Activated CD8-positive, alpha-beta memory T cell treated with anti-CD3 and anti-CD28 coated beads for 1 hour (primary cell): ENCODE measurements at places on chromosomes 11 and 22.

- no peak for DNase-seq
Observed at GRCh38 chr22:31363885-31364465, 17.8 kb upstream of the PATZ1 start.

DNA sequence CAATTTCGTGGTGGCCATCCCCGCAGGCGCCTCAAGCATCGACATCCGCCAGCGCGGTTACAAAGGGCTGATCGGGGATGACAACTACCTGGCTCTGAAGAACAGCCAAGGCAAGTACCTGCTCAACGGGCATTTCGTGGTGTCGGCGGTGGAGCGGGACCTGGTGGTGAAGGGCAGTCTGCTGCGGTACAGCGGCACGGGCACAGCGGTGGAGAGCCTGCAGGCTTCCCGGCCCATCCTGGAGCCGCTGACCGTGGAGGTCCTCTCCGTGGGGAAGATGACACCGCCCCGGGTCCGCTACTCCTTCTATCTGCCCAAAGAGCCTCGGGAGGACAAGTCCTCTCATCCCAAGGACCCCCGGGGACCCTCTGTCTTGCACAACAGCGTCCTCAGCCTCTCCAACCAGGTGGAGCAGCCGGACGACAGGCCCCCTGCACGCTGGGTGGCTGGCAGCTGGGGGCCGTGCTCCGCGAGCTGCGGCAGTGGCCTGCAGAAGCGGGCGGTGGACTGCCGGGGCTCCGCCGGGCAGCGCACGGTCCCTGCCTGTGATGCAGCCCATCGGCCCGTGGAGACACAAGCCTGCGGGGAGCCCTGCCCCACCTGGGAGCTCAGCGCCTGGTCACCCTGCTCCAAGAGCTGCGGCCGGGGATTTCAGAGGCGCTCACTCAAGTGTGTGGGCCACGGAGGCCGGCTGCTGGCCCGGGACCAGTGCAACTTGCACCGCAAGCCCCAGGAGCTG, 24.8 kb downstream of the ADAMTS15 start:
- DNase-seq: no peak

- DNase-seq: no peak
Observed at GRCh38 chr11:12090061-12090591, 20.3 kb upstream of the MICAL2 start.

DNA sequence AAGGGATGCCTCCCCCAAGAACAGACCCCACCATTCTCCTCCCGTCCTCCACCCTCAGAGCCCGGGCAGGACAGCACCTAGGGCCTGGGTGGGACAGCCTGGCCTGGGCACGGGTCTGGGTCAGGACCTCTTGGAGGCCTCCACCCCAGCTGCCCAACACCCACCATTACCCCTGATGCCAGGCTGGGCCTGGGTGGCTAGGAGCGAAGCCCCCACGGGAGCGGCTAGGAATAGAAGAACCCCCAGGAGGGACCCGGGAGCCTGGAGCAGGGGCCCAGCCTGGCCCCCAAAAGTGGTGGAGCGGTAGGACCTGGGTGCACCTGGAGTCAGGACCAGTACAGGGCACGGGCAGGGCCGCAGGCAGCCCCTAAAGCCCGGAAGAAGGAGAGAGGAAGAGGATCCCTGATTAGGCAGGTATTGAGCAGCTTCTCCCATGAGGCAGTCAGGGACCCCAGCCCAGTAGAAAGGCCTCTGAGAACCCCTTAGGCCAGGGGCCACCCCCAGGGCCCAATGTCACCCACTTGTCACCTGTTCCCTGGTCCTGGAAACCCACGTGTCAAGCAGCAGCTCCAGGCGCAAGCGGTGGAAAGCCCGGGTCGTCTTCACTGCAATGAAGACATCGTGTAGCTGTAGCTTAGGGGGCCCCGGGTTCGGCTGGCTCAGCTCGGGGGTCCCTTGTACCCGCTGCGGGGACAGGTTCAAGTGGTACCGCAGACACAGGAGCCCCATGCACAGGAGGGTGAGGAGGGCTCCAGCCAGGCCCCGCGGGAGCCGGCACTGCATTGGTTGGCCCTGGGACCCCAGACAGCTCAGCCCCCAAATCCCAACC, 575 bp downstream of the MFNG start:
- no peak for DNase-seq

- DNase-seq: no peak
Observed at GRCh38 chr11:76885390-76886097, 24.8 kb downstream of the ACER3 start.

DNA sequence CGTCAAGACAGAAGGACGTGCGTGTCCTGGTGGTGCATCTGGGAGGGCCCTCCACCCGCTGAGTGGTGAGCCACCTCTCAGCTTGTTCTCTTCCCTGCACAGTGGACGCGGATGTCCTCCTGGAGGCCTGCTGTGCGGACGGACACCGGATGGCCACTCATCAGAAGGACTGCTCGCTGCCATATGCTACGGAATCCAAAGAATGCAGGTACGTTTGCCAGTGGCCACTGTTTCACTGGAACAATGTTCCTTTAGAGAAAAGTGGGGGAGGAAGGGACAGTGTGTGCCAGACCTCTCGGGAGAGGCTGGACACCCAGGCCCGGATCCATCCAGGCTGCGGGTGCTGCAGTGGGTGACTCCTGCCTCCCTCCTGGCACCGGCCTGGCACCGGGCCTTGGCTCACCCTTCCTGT, 15.9 kb downstream of the FBLN1 start:
- DNase-seq: no peak

DNA sequence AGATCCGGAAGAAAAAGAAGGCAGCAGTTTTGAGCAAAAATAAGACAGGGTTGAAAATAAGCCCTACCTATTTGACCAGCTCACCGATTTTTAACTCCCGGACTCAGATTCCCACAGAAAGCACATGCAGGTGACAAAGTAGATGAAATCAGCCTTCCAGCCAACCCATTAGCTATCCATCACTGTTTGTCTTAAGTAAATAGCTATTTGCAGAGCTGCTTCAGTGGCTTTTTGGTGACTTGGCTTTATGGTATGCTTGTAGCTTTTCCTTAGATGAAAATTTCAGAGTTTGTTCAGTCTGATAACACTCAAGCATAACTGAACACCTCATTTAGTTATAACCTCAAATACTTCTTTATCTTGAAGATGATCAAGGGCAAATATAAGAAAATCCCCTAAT, 192.6 kb downstream of the HIPK3 start:
- DNase-seq: no peak

DNA sequence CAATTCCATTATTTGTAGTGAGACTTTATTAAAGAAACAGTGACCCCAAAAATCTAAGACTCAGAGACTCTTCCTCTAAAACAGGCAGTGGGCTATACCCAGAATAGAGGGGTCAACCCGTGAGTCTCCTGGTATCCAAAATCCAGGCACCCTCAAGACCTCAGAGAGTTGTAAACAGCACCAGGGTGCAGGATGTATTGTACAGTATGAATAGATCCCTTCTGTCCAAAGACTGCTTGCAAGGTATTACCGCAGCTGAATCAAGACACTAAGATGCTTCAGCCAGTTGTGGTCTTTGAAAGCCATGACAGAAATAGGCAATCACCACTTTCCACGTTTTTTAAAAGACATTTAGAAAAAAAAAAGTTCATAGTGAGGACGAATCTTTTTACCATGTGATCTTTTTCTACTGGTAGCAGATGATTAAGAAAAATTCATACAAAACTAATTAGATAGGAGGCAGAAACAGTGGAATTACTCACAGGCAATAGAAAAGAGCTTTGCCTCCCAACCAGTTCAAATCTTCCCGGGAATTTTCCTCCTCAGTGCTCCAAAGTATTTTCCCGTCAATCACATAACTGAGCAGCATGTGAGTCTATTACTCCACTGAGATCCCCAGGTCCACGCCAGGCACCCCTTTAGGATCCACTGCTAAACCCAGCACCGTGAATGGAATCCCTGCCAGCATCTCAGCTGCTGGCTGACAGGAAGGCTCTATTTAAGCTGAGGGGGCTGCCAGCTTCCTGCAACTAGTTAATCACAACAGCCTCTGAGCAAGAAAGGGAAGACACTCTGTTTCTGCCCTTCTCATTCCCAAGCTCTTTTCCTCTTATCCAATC, 113.1 kb downstream of the ETS1 start:
- no peak for DNase-seq

GRCh38 chr22:23533328-23533762, 46.7 kb downstream of the IGLL1 start:
- no peak for DNase-seq

- peak; percentile 41 for DNase-seq
Observed at GRCh38 chr11:111378861-111379601, at the start of gene POU2AF1. Gene POU2AF1 (minus strand): TSS chr11:111379275. CDS start chr11:111379177, 98 bp downstream.

DNA sequence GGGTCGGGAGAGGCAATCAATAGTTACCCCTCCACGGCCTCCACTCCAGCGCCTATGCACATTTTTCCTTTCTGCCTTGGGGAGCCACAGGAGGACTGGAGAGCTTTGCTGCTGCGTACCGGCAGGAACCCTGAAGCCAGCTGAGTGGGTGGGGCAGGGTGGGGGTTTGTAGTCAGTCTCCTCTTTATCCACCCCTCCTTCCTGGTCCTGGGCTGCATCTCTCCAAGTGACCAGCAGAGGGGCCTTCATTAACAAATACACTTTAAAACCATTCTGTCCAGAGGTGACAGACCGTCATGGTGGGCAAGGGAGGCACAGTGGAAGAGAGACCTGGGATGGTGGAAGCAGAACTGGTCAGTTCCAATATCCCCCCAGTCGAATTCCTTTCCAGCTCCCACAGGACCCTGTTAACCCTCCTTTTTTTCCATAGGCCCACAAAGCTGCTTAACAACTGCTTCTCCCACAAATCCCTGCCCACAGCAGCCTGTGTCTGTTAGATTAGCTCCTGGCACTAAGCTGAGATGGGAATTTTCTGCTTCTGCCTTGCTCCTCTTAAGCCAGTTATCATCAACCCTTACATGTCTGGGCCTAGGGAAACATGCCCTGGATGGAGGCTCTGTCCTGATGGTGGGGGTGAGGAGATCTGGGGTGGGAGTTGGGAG, 3.9 kb upstream of the ABCG4 start:
- no peak for DNase-seq

DNA sequence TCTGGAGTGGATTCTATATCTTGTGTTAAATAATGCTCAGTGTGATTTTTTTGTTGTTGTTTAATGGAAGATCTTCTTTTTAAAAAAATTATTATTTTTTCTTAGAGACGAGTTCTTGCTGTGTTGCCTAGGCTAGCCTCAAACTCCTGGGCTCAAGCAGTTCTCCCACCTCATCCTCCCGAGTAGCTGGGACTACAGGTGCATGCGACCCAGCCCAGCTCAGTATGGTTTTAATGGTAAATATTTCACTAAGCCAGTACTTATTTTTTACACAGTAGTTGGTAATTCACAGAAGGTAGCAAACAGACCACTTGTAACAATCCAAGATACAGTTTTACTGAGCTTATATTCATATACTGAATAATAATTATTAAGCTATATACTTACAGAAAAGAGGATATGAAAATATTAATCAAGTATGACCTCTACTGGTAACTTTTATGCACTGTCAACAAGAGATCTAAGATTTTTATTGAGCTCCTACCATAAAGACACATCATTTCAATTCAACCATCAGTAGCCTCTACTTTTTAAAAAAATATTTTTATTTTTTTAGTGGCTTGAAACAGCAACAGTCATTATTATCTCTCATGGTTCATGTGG, 6.1 kb upstream of the CD59 start:
- DNase-seq: no peak

- no peak for DNase-seq
Observed at GRCh38 chr11:103397369-103397768, 288.1 kb downstream of the DYNC2H1 start.

- DNase-seq: no peak
Observed at GRCh38 chr22:24887260-24887659, 59.2 kb downstream of the LHFPL7 start.

DNA sequence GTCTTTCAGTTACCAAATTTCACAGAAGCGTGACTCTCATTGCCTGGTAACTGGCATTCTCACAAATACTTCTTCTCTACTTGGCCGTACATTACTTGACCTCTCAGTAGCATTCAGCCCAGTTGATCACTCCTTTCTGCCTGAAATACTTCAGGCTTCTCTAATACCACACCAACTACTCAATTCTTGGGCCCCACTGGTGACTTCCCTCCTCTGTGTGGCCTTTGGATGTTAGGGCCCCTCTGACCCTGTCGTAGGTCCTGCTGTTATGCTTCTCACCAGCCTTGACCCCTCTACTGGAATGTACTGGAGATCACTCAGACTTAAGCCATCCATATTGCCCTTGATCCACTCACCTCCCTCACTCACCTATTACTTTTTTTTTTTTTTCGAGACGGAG, 2.2 kb upstream of the EFCAB6 start:
- no peak for DNase-seq

DNA sequence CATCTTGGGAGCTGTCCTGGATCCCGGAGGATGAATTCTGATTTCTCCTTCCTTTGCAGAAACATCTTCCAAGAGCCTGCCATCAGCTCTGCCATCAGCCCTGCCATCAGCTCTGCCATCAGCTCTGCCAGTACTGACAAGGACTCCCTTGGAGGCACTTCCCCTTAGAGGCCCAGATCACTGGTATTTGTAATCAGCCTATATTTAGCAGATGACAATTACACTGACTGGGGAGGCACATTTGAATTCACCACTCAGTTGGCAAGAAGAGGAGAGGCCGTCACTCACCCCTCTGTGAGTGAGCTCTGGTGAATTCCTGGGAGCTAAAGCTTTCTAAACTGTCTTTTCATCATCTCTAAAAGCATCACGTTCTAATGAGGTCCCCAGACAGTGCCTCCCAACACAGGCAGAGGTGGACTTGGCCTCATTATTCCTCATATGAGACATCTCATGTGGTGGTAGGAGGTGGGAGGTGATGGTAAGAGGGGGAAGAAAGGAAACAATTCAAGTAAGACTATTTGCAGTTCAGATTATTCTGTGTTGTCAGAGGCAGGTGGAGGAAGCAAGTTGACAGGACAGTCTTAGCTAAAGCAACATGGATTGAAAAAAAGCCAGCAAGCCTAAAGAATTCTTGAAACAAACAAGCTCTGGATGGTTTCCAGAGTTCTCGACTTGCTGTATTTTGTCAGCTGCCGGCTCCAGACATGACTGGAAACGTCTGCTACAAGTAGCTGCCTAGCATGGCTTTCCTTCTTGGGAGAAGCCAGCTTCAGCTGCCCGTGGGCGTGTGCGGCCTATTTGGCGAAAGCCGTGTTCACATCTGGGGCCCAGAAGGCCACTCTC, 771.7 kb downstream of the TBC1D22A start:
- DNase-seq: no peak

- no peak for DNase-seq
Observed at GRCh38 chr11:64765291-64765850, 5.6 kb upstream of the PYGM start.

DNA sequence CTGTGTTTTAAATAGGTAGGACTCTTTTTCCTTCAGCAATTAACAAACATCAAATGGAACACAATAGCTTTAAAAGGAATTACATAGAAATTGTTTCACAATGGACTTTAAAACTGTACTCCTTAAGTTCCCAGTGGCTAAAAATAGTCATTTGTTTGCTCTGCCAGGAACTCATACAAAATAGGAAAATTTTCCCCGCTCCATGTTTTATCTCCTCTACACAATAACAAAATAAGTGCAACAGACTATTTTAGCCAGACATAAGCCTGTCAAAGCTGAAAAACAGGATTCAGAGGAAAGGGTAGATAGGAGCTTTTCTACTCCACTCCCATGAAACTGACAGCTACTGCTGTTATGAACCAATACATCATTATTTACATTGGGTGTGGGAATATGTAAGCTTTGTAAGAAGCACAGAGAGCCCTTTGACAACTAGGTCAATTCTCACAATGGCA, 90.1 kb downstream of the STK33 start:
- no peak for DNase-seq
